ENCODE measurements at places on chromosomes 12 and 14.
A peak's percentile ranks its signal among the peaks of the same experiment; 100 is the strongest.

DNA sequence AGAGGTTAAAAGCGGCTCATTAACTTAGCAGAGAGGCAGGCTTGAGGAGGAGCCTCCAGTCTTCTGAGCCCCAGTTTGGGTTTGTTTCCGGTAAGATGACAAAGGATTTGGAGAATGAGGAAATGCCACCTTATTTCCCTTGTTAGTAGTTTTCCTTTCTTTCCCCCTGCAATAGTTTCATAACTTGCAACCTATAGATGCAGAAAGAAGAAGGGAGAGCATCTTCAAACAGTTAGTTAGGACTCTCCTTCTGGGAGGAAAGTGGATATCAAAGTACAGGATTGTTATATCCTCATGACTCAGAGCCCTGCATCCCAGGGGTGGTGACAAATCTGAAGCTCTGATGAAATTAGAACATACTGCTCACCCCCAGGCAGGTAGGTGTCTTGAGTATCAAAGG, 180.7 kb upstream of the SLC38A2 start:
- no peak for DNase-seq

DNA sequence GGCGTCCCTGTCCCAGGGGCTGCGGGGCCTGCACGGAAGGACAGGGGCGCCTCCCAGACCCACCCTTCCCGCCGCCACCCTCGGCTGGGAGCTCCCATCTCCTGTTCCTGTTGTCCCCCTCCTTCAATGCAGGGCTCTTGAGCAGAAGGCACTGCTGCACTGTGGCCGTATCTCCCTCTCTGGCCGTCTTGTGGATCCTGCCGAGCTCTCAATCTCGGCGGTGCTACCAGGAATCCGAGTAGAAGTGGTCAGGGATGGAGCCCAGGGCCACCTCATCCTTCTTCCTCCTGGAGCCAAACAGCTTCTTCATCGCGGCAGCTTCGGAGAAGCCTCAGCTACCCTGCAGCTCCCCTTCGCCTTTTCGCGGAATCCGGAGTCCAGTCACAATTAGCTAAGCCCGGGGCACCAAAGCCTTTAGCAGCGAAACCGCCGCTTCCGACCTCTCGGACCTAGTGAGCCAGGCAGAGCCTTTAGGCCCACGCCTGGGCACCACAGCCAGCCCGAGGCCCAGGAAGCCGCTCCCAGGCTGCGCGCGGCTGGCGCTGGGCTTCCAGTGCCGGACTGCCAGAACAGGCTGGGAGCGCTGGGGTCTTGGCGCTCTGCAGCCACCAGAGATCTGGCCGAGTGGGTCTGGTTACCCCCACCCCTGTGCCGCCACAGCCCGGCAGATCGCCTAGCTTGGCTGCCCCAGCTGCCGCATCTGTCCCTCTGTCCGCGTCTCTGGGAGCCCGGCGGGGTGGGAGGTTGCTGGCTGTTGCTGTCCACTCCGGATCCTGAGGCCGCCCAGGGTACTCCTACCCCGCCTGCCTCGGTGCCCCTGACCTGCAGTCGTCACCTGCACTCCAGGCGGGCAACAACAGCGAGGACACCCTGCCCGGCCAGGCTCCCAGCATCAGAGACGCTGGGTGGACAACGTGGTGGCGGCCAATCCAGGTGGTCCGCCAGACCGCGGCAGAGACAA, 69.1 kb downstream of the ASCL4 start:
- DNase-seq: no peak

DNA sequence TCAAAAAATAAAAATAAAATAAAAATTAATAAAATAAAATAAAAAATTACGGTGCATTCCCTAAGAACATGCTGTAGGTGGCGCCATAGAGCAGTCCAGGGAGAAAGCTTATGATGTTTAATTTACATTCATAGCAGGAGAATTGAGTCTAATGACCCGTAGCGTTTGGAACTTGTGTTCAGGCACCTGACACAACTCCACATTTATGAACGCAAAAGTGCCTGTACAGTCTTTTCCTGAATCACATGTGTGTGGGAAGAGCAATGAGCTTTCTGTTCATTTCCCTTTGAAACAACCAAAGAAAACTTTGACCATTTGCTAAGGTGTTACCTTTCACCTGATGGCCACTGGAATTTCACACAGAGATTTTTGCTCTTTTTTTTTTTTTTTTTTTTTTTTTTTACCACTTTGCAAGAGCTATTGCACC, 60.6 kb upstream of the KCNA1 start:
- no peak for DNase-seq

DNA sequence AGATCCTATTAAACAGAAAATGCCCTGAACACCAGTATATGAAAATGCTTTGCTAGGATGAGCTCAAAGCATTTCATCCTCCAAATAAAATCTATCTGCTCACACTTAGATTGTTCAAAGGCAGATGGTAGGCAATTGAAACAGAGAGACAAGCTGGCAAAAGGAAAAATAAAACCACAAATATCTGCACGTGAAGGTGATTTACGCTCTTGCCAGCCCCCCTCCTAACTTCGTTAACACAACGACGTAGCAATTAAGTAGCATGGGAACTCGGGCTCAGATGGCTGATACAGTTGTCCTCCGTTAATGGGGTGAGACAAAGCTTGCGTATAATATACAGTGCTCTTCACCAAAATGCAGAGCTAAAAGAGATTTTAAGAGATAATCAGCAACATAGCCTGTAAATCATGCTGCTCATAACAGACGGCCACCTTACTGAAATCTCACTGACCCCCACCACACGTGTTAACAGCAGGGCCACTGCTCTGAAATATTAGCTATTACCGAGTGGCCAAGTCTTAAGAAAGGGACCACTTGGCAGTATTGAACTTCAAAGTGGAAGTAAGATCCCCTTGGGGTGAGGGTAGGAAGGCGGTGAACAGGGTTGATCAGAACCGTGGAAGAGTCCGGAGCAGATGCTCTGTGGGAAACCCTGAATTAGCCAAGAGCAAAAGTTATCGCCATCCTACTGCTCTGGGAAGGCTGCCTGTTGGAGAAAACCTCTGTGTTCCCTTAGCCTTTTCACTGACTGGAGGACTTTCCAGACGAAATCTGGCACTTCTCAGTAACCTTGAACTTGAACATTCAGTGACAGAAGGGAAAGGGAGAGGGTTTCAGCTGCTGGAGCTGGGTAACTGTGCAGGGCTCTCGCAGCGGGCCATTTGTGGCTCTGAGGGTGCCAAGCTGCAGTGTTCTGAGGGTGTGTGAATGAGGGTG, 23.1 kb downstream of the ETV6 start:
- DNase-seq: no peak

DNA sequence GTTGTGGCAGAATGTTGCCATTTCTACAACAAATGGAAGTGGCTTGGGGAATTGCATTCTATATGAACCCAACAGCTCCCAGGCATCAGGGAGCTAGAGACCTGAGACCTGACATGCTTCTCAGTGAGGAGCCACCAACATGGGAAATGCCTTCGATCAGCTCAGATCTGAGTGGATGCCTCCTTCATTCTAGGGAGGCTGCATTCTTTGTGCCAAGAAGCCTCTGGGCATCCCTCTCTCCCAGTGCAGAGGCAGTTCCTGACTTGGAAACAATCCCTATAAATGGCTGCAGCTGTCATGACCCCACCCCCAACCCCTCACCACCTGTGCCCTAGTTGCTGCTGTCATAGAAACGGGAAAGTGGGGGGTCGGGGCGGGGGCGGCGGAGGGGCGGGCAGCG, 196.3 kb downstream of the PPM1H start:
- no peak for DNase-seq

GRCh38 chr14:32468955-32469354, 139.9 kb downstream of the AKAP6 start:
- no peak for DNase-seq

GRCh38 chr14:27056586-27056985, 458.8 kb upstream of the NOVA1 start:
- DNase-seq: no peak

DNA sequence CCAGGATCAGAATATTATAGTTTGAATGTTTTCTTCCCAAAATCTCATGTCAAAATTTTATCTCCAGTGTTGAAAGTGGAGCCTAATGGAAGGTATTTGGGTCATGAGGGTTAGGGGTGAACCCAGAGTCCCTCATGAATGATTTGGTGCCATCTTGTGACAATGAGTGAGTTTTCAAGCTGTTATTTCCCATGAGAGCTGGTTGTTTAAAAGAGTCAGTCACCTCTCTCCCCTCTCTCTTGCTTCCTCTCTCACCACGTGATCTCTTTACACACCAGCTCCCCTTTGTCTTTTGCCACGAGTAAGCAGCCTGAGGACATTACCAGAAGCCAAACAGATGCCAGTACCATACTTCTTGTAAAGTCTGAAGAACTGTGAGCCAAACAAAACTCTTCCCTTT, 561.6 kb downstream of the RERGL start:
- no peak for DNase-seq

- DNase-seq: no peak
Observed at GRCh38 chr12:67884596-67884995, 104.7 kb upstream of the IFNG-AS1 start.

DNA sequence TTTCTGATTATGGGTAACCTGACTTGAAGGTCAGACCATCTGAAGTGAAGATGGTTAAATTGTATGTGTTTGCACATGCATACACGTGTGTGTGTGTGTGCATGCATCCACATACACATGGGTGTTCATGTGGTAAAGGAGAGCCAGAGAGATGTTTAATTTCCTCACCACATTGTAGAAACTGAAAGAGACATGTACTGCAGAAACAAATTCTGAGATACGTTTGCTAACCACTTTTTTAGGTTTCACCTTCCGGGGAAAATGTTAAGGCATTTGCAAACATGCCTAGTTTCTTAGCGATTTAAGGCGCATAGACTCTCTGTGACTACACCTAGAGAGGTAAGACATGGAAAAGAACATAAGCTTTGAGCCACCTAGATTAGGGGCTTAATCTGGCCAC, 362.9 kb downstream of the RAD51B start:
- DNase-seq: no peak

- DNase-seq: no peak
Observed at GRCh38 chr14:102759456-102760187, 17.6 kb upstream of the TRAF3 start.

DNA sequence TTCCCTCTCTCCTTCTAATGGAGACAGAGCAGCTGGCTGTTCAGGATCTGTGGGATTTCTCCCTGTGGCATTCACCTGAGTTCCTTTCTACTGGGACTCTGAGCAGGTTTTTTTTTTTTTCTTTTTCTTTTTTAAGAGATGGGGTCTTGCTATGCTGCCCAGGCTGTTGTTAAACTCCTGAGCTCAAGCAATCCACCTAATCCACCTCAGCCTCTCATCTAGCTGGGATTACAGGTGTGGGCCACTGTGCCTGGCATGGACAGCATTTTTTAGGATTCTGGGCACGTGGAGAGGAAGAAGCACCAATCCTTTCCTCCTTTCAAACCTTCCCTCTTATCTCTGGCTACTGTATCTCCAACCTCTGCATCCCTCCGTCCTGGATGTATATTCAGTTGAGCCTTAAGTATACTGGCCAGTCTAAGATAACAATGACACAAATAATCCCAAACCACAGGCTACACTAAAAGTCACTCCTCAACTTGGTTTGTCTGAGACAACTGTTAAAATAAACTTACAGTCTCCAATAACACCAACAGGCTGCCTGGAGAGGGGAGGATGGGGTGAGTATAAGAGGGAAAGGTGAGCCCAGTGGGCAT, 16.4 kb upstream of the CELA1 start:
- DNase-seq: no peak

DNA sequence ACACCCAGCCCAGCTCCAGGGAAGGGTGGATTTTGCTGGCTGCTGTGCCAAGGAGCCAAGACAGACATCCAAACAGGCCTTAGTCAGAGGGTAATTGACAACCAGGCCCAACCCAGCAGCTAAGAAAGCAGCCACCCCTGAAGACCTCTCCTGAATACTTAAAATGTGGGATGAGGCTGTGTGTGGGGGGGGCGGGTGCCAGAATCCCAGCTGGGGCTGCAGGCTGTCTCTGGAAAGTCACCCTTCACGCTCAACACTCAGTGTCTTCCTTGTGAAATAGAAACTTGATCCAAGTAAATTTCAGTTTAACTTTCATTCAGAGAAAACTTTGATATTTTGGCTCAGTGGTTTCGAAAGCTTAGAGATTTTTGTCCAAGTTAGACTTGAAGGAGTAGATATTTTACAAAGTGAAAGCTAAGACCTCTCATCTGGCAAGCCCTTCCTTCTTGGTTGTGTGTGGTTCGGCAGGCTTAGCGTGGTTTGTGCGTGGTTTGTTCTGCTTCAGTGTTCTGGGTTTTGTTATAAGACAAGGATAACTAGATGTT, 5.1 kb downstream of the PAPLN start:
- no peak for DNase-seq

DNA sequence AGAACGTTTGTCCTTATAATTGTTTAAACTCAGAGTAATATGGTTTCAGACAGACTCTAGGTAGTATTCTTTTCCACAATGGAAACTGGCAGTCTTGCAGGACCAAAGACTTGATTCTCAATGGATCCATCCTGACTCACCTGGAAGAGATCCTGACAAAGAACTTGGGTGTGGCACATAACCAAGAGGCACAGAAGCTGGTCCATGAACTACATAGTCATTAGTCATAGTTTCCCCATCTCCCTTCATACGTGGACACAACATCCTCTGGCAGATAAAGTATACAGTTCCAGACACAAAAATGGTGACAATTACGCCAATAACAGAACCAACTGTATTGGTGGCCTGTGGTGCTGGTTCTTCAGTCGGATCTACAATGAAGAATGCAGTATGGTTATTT, 55.8 kb downstream of the BCL2L14 start:
- DNase-seq: no peak

- no peak for DNase-seq
Observed at GRCh38 chr12:85641796-85642195, 194.4 kb downstream of the RASSF9 start.

DNA sequence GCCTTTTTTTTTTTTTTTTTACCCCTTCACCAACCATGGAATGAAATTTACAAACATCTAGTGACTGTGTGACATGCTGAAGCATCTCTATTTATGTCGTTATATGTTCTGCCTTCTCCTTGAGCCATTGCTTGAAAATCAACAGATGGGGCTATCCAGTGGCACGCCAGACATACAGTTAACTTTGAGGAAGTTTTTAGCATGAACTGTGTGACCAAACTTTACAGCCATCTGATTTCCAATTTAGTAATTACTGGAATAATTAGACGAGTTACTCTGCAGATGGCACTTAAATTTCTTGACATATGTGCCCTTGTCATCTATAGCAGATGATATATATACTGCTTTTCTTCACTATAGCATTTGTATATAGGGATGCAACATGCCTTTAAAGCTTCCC, 192.1 kb downstream of the SNAPC1 start:
- no peak for DNase-seq

GRCh38 chr12:76183459-76184186, 99.1 kb upstream of the NAP1L1 start:
- peak; percentile 5 for DNase-seq

- DNase-seq: no peak
Observed at GRCh38 chr12:56954958-56955355, 2.5 kb downstream of the RDH16 start.

DNA sequence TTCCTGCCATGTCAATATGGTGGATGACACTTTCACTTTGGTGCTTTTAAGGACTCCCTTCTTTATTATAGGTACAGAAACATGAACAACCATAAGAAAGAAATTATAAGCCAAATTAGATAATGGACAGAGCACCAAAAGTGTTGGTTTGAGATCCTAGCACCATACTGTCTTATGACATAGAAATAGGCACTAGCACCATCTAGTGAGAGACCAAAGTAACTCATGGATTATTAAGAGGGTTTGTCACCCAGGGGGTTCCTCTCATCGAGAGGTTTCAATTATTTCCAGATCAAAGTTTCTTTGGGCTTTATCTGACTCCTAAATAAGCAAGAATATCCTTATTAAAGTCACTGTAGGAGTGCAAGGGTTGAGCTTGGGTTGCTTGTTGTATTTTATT, 153.0 kb upstream of the DIO2 start:
- DNase-seq: no peak
